ENCODE measurements at places on chromosomes 7 and 10. TPM values are rescaled to one million over a fixed set of nuclear protein-coding genes. Genes with fewer than 3 reads are reported as not detected.

Gene CCDC172
- polyA plus RNA-seq, result not detected

Gene ZNF438
- 4.7 TPM for polyA plus RNA-seq

Gene TAS2R41
- polyA plus RNA-seq, result not detected

Gene CDHR1
- polyA plus RNA-seq, result 0.02 TPM

Gene KLF14
- 0.27 TPM for polyA plus RNA-seq

Gene NUDT1
- 48.9 TPM for polyA plus RNA-seq

Gene MKX
- polyA plus RNA-seq, result 1.3 TPM

Gene UBE2D1
- 21.4 TPM for polyA plus RNA-seq

Gene MACC1
- polyA plus RNA-seq, result under 0.01 TPM

Gene DRGX
- not detected for polyA plus RNA-seq

Gene ZPBP
- not detected for polyA plus RNA-seq

- peak; percentile 8 for DNase-seq
Observed at GRCh38 chr7:15113752-15114151, 211.2 kb upstream of the DGKB start.

GRCh38 chr10:16565604-16566003 lies 43.9 kb upstream of the C1QL3 start:
- DNase-seq, result no peak

DNA sequence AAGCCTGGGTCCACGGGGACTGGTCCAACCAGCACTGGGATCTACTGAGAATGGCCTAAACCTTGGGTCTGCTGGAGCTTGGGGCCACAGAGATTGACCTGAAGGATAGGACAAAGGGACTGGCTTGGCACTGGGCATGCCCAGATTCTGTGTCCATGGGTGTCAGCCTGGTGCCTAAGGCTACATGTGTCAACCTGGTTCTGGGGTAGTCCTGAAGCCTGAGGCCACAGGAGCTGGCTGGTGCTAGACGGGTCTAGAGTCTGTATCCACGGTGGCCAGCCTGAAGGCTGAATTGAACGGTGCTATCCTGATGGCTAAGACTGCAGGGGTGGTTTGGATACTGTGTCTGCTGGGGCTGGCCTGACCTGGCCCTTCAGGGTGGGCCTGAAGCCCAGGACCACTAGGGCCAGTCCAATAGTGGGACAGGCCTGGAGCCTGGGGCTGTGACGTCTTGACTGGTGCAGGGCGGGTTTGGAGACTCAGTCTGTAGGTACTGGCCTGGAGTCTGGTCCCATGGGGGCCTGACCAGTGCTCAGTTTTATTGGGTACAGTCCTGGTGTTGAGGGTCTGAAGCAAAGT lies 152.4 kb upstream of the HPS1 start:
- no peak for DNase-seq

DNA sequence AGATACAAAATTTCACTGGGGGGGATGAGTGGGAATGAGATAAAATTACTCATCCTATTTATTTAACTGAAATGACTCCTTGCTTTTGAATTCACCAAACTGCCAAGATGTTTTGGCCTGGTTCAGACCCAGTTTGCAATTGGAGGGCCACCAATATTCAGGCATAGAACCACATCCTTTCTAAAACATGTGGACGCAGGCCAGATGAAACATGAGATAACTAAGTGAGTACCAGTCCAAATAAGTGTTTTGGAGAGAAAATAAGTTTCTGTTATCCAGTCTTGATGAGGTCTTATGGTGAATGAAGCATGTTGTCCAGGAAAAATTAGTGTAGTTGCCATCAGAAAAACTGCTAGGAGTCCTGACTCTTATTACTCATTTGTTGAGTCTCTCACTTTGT lies 36.3 kb upstream of the PDK4 start:
- DNase-seq, result peak; percentile 84

- no peak for DNase-seq
Observed at GRCh38 chr10:12702215-12702770, 299.2 kb downstream of the CCDC3 start.

DNA sequence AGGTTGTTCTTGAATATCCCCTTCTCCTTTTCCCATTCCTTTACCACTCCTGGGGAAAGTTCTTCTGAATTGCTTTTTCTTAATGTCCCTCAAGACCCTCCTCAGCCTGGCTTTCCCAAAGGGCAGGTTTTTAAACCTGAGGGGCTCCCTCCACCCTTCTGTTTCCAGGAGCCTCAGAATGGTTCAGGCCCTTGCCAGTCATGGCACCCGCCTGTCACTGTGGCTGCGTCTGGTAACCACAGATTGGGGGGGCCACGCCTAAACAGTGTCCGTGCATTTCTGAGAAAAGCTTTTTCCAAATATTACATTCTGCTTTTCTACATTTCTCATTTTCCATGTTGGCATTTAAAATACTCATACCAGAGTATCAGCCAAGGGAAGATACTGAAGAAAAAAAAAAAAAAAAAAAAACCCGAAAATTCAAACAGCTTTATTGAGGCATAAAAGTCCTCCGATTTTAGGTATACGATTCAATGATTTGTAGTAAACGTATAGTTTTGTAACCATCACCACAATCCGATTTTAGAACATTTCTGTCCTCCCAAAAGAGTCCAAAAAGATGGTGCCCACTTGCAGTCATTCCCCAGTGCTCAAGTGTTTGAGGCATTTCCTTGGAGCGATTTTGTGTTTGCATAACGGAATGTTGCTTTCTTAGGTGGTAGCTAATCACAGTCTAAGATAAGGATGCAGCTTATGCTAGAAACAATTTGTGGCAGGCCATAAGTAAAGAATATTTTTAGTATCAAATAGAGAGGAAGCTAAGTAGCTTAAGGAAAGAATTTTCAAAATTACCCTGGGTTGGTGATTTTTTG lies 22.1 kb downstream of the HKDC1 start:
- DNase-seq, result peak; percentile 65

DNA sequence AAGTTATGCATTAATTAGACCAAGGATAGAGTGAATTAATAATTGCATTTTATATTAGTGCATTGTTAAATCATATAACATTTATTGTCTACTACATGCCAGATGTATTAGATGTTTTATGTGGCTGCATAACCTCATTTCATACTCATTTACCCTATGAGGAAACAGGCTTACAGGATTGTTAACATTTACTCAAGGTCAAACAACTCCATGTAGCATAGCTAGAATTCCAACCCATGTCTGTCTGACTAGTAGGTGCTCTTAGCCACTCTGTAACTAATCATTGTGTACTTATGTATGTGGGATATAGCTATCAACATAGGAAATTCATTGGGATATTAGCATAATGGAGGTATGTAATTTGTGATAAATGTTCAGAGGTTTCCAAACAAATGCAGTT lies 46.3 kb downstream of the PHYHIPL start:
- DNase-seq, result no peak

DNA sequence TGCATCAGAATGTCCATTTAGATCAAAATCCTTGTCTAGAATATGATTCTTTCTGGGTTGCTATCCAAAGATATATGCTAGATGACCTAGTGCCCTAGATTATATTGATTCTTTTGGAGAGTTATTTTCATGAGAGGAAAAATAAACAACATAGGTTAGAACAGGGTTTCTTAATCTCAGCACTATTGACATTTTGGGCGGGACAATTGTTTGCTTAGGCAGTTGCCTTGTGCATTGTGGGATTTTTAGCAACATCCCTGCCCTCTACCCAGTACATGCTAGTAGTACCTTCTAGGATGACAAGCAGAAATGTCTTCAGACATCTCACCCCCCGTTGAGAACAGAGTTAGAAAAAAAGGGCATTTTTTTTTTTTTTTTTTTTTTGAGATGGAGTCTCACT lies 25.1 kb upstream of the LAMB1 start:
- DNase-seq, result no peak

GRCh38 chr7:159154243-159154642 lies 9.6 kb upstream of the VIPR2 start:
- no peak for DNase-seq

DNA sequence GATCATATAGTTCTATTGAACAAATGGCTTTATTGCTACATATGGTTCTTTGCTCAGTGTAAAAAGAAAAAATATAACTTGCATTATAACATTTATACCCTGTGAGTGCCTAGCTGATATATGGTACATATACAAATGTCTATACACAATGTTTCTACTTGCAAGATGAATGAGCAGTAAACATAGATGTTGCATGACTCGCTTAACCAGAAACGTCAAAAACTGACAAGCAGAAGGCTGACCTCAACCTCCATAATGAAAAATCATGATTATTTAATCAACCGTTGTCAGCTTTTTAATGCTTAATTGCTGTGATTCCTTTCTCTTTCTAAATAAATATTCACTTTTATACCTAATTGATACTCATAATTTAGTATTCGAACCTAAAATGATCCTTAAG lies 183.3 kb downstream of the PTN start:
- DNase-seq, result peak; percentile 12

DNA sequence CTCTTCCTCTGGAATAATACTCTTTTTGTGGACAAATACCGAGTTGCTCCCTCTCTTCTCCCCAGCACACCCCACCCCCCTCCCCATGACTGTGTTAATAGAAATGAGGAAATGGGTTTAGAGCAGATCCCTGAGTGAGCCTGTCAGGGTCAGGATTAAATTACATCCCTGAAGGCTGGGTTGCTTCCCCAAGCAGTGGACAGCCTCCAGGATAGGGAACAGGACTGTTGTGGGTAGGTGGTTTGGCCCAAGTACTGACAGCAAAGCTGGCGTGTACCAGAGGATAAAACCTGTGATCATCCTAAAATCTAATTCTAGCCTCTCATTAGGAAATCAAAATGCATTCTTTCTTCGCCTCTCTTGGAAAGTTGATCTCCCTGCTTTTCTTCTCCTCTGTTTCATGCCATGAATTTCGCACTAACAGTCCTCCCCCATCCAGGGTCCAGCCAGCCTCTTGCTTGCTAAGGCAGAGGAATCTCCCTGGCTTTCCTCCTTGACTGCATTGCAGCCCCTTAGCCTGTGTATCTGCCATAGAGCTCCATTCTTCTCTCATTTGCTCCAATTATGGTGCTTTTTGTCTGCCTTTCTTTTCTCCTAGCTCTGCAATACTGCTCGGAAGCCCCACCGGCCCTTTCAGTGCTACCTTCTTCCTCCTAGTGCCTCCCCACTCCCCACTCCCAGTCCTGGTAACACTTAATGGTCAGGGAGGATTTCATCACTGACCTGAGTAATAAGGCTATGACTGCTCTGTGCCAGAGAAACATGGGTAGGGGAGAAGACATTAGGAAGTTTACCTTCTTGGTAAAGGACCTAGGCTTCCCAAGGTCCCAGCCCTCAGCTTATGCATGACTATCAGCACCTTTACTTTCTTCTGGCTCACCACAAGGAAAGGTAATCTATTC lies 8.4 kb downstream of the LRRC4 start:
- peak; percentile 66 for DNase-seq

- peak; percentile 90 for DNase-seq
Observed at GRCh38 chr10:89296220-89296648, 5.6 kb upstream of the IFIT2 start.

GRCh38 chr10:60394446-60394845 lies 4.8 kb upstream of the ANK3 start:
- DNase-seq, result no peak

DNA sequence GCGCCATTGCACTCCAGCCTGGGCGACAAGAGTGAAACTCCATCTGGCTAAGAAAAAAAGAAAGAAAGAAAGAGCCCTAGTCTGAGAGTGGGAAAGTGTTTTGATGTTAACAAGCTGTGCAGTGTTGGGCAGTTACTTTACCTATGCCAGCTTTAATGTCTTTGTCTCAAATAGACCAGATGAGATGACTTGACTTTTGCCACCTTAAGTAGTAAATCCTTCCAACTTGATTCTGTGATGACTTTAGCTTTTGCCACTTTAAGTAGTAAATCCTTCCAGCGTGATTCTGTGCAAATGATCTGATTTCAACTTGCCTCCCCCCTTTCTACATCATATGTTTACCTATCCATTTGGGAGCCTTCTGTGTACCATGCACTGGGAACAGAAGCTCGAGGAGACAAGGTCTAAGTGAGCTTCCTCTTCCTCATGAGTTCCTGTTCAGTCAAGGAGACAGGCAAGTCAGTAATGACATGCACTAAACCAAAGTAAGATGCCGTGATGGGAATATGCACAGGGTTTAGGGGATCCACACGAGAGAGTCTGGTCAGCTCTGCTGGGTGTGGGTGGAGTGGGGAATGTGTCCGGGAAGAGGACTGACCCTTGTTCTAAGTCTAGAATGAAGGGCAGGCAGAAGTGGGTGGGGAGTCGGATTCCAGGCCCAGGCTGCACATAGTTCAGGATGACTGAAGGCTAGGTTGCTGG lies 17.2 kb downstream of the INPP5F start:
- no peak for DNase-seq

DNA sequence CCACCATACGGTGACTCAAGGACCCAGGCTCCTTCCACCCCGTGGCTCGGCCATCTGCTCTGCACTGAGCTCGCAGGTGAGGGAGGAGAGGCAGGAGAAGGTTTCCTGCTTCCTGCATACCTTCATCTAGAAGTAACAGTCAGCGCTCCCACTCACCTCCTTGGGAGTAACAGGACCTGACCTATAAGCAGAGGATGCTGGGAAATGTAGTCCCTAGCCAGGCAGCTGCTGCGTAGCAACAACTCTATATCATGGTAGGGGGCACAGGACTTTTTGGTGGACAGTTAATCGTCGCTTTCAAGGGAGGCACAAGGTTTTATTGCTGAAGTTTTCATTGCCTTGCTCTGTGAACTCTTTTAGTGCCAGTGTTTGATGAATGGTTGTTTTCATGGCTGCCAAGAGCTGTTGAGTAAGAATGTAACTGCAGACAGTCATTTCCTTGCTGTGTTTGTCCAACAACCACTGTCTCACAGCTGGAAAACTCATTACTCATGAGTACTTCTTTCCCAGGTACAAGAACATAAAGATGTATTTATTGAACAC lies 10.2 kb upstream of the ZFYVE27 start:
- peak; percentile 84 for DNase-seq

GRCh38 chr10:112539340-112539739 lies 92.3 kb downstream of the VTI1A start:
- DNase-seq, result no peak

DNA sequence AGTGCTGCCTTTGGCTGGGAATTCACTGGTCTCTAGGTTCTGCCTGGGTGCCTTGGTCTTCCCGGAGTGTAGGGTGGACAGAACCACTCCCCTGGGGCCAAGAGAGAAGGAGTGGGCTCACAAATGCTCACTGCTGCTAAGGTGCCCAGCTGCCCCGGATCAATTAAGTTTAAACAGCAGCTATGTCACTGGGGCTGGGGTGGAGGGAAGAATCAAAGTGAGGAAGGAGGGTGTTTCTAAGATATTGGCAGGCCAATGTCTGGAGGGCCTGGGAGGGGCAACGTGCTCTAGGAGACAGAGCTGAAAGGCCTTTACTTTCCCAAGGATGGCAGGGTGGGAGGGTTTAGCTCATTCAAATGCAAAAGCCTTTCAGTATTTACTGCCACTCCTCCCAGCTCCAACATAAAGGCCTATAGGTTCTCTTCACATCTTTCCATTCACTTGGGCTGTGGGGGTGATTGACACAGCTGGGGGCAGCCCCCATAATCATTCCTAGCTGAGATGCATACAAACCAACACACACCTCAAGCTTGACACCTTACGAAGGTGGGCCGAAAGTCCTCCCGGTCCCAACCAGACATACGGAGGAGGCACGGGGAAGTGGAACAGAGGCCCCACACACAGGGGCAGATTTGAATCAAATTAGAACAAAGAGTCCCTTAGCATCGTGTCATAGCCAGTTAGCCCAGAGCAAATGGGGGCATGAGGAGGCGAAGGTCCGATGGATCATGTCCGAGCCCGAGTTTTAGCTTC lies 108.0 kb upstream of the EFCAB10 start:
- no peak for DNase-seq

- DNase-seq, result peak; percentile 53
Observed at GRCh38 chr10:86585037-86585929, 63.7 kb upstream of the WAPL start.
